ENCODE measurements at places on chromosomes 13 and 19.

- DNase-seq: no peak
Observed at GRCh38 chr13:51590231-51590970, 6.1 kb downstream of the WDFY2 start.

- no peak for DNase-seq
Observed at GRCh38 chr13:92224825-92225224, 826.4 kb downstream of the GPC5 start.

- DNase-seq: no peak
Observed at GRCh38 chr13:58573743-58574142, 942.2 kb downstream of the PCDH17 start.

DNA sequence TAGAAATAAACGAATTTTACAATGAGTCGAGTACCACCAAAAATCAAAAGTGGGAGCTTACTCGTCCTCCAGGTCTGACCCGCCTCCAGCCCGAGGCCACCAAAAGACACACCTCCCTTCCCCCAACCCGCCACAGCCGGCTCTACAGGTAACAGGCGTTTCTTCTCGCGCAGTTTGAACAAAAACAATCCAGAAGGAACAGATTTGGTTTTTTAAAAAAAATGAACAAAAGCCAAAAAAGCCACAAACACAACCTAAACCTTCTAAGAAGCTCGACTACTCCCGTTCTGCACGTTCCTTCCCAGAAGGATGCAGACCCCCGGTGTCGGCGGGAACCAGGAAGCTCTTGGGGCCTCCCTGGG, 671 bp downstream of the ZDHHC20 start:
- DNase-seq: peak; percentile 67

DNA sequence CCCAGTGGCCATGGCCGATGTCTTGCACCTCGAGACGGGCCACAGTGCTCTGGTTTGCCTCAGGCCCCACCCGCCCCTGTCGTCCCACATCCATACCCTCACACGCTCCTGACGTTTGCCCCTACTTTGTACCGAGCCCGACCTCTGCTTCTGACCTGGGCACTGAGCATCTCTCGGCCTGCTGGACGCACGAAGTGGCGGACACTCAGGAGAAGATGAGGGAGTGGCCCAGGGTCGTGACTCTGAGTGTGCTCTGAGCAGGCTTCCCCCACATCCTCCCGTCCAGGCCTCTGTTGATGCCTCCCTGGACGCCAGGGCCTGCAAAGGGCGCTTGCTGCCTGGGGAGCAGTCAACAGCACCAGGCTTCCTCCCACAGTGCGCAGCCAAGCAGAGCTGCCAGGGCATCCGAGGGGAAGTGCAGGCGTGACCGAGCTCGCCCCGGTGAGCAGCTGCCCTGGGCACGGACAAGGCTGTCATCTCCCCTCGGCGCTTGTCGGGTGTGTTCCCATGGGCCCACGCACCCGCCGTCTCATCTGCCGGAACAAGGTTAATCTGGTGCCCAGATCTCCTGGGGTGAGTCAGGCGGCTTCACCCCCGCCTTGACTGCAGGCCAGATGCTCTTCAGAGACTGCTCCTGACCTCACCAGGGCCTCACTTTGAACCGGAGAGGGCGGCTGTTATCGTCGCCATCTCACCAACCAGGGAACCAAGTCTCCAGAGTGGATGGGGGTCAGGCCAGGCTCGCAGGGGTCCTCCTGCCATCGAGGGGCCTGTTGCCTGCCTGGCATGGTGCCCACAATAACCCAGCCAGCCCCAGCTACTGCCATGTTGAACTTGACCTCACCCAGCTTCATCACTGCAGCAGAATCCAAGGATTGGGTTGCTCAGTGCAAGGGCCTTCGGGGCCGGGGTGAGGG, 27.2 kb downstream of the COMP start:
- DNase-seq: no peak

DNA sequence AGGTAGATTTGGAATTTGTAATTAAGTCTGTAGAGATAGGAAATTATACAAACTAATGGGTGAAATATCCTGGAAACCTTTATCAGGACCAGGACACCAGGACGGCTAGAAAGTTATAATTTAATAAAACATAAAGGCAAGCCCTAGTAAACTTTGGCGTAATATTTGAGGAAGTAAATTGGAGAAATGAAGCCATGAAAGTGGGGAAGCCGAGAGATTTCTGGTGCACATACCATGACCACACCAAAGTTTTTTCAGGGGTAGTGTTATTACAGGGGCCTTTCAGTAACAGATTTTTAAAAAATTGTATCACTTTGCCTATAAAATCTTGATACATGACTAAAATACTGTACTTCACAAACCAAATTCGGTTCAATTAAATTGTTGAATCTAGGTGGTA, 54.7 kb upstream of the URAD start:
- DNase-seq: no peak

DNA sequence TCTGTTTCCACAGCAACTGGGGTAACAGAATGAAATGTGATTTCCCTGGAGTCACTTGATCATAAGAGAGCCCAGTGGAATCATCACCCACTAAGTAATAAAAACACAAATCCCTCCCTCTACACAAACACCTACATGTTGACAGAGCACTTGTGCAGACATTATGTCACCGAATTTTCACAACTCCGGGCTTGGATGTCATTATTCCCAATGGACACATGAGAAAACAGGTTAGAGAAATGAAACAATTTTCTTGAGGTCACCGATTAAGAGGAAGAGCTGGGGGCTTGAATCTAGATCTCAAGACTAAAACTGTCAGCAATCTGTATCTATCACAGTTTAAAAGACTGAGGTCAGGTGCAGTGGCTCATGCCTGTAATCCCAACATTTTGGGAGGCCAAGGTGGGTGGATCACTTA, 3.1 kb downstream of the XRCC1 start:
- no peak for DNase-seq

- no peak for DNase-seq
Observed at GRCh38 chr19:33311326-33311682, 9.0 kb upstream of the CEBPA start.

- no peak for DNase-seq
Observed at GRCh38 chr13:102318233-102318632, 83.6 kb downstream of the FGF14 start.

GRCh38 chr13:21139374-21139773, 37.0 kb downstream of the SKA3 start:
- DNase-seq: no peak

DNA sequence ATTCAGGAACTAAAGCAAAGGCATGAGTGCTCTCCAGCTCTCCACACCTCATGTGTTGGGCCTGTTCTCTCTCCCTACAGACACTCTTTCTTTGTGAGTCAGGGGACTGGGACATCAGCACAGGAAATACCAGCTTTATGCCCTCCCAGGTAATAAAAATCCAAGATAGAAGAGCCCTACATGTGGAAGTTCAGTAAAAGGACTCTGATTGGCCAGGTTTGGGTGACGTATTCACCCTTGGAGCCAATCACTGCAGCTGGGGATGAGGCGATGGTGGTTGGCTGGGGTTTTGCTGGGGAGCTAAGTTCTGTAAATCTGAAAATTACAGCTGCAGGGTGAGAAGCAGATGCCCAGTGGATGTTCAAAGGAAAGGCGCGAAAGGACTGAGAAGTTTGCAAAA, 32.5 kb downstream of the CCDC70 start:
- DNase-seq: no peak

- no peak for DNase-seq
Observed at GRCh38 chr13:93375491-93375890, 148.9 kb downstream of the GPC6 start.

- DNase-seq: no peak
Observed at GRCh38 chr13:23794267-23795161, 94.7 kb downstream of the MIPEP start.

DNA sequence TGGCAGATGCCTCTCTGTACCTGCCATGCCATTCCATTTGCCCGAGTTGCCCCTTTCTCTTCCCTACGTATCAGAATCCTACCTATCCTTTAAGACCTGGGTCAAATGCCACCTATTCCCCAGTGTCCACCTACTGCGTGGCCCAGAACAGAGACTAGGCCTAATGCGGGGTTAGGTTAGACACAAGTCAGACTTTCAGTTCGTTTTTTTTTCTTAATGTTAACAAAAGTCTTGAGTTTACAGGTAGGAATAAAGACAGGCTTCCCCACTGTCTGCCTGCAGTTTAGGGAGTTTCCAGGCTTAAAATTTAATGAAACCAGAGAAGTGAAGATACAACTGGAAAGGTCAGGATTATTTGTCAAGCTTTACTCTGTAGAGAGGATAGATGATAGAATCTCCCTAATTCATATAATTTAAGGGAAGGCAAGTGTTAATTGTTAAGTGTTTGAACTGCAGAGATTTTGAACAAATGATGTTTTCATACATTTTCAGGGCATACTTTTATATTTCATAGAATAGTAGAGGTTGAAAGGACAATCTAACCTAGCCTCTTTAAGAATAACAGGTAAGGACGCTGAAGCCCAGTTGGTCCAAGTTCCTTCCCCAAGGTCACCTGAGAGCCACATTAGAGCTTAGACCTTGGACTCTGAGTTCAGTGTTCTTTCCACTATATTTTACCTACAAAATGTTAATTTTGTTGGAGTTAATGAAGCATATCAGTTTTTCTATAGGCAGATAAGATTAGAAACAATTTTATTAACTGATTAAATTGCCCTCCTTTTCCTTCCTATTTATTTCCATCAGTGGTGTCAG, 35.8 kb downstream of the FRY start:
- DNase-seq: no peak

DNA sequence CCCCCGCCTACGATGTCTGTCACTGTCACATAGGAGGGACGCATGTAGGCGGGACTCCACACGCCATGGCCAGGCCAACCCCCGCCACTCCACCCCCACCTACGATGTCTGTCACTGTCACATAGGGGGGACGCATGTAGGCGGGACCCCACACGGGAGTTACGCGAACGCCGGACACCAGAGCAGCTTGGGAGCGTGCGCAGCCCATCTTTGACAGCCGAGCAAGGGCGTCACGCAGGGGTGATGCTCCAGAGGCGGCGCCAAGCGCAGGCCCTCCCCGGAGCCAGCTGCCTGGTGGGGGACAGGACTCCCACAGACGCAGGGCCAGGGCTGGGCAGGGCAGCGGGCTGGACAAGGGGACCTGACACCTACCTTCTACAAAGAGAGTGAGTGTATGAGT, 20.0 kb downstream of the ZNF787 start:
- DNase-seq: no peak

GRCh38 chr19:51466723-51467122, 8.5 kb upstream of the SIGLEC8 start:
- DNase-seq: no peak

DNA sequence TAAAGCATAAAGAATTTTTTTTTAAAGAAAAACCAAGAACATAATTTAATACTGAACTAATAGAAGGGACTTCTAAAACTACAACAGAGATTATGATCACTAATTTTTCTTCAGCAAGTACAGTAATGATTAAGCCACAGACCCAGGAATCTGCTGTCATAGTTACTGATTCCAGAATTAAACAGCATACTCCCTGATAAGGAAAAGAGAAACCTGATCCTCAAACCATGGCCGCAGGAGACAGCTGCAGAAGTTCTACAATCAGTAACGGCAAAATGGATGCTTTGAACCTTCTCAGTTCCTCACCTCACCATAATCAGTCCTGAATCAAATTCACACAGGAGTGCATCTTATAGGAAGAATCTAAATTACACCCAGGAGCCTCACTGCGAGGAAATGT, 939.0 kb upstream of the SLITRK1 start:
- no peak for DNase-seq

GRCh38 chr19:40549007-40549708, 27.5 kb upstream of the SHKBP1 start:
- peak; percentile 78 for DNase-seq

DNA sequence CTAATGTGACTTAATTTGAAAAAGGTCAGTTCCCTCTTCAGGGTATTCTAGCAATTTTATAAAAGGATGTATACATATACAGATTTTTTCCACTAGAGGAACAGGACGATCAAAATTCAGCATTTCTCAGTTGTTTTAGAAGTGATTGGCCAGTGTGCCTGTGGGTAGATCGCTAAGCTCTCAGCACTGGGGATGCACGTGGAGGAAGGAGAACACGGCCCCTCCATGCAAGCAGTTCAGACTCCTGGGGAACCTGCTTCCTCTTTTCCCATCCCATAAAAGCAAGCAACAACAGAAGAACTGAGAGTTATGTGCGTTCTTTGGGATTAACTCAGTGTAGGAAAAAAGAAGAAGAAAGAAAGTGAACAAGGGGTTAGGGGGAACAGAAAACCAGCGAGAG, 328.8 kb downstream of the FOXO1 start:
- DNase-seq: no peak

DNA sequence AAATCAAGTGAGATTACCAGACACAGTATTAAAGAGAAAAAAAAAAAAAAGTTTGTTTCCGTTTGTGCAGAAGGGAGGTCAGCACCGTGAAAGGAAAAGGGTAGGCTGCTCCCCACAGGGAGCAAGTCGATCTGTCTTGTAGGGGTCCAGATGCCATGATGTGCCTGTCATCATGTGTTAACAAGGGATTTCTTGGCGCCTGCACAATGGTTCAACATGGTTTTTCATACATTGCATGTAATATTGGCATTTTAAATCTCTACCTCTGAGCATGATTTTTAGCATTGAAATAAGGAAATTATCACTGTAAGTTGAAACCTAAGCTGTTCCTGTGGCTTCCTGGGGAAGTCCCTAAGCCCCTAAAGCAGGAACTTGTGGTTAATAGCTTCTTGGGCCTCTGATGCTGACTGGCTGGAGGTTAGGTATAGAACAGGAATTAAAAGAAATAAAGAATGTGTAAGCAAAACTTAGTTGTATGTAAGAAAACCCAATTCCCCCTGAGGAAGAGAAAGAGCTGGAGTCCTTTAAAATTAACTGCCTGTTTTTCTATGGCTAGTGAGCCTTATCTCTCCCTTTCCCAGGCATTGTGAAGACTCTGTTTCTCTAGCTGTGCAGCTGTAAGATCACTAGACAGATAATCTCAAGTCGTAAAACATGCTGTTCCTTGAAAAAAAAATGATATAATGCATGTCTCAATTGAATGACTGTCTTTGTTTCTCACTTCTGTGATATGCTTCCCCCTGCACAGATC, 7.4 kb upstream of the FCGBP start:
- no peak for DNase-seq

DNA sequence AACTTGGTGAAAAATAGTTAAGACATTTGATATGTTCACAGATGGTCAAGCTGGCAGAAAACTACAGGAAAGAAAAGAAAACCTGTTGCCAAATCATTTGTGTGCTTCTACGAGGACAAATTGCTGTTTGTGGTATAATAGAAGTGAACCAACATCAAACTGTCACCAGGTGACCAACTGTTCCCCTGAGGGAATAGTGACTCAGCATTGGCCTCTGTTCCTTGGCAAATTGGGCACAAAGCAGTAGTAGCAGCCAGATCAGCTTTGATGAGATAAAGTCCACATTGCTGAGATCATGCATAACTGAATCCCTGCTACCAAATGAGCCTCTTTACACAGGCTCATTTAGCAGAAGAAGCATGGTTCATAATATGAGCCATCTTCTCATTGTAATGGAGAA, 103.5 kb downstream of the POSTN start:
- no peak for DNase-seq

Measured in stimulated activated CD4-positive, alpha-beta T cell treated with anti-CD3 and anti-CD28 coated beads, Interleukin-15, amount 100 ng/mL, for 48 hours (primary cell).